ENCODE measurements at places on chromosomes 12 and 14.

DNA sequence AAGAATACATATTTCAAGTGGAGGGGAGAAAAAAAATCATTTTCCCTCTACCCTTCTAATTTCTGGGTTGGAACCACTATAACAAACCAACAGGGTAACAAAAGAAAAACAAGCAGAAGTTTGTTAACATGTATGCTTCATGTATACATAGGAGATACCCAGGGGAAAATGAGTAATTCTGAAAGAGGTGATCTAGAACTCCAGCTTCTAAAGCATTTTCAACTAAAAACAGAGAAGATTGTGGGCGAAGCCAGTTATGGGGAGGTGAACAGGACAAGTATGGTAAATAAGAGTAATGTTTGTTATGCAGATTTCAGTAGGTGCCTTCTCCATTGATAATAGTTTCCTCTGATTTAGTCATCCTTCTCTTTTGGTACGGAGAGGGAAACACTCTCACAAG, 16.7 kb downstream of the FNTB start:
- DNase-seq = no peak

DNA sequence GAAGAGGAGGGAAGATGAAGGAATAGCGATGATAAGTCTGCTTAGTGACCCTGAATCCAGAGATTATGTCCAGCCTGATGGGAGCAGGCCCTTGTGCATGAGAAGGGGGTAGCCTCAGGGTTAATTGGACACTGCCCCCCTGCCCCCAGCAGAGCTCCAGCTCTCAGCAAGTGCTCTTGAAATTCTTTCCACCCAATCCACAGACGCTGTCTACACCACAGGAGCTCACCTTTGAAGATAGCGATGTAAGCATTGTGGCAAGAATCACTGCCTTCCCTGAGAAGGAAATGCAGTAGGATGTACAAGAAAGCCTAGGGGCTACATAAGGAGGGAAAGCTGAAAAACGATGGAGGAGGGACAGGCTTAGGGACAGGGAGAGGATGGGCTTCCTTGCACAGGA, 39.4 kb downstream of the CRACR2A start:
- no peak for DNase-seq

- DNase-seq = peak; percentile 68
These were observed 21.8 kb downstream of the CHST11 start for GRCh38 chr12:104478396-104479122.

DNA sequence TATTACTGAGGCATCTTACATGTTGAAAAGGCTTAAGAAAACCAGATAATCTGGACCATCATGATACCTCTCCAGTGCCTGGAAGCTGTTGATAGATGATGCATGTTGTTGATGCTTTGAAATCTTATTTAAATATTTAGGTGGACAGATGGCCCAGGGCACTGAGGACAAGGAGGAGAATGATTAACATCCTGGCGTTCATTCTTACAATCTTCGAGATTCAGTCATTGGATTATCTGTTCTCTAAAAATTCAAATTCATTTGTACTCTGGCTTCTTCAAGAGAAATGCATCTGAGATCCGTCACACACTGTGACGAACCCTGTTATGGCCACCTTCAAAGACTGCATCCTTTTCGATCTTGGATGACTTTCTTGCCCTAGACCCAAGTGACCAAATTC, 121.3 kb upstream of the IGF1 start:
- DNase-seq = no peak

Measured in suppressor macrophage (primary cell).